Hepatocyte (in vitro differentiated cells): ENCODE measurements at places on chromosomes 2 and 18. TPM values are rescaled to one million over a fixed set of nuclear protein-coding genes. Genes with fewer than 3 reads are reported as not detected.

Gene TSN
- total RNA-seq = 55.2 and 63.2 TPM in 2 replicates

Gene LOXL3
- total RNA-seq = 13.3 and 13.6 TPM in 2 replicates

Gene UGT1A8
- total RNA-seq = 0.08 and 0.10 TPM in 2 replicates

Gene DSG4
- total RNA-seq = 0.12 and 0.23 TPM in 2 replicates

Gene ANKRD30BL
- total RNA-seq = not detected in 2 replicates

Gene TUBA3E
- total RNA-seq = 18.1 and 18.5 TPM in 2 replicates

Gene PLGLB2
- total RNA-seq = 13.7 and 28.5 TPM in 2 replicates

Gene ALLC
- not detected in 2 replicates for total RNA-seq

- DNase-seq = no peak
Observed at GRCh38 chr2:203781151-203781550, 74.7 kb downstream of the CD28 start.

- no peak for DNase-seq
Observed at GRCh38 chr2:79906139-79906890, 393.5 kb downstream of the CTNNA2 start.

DNA sequence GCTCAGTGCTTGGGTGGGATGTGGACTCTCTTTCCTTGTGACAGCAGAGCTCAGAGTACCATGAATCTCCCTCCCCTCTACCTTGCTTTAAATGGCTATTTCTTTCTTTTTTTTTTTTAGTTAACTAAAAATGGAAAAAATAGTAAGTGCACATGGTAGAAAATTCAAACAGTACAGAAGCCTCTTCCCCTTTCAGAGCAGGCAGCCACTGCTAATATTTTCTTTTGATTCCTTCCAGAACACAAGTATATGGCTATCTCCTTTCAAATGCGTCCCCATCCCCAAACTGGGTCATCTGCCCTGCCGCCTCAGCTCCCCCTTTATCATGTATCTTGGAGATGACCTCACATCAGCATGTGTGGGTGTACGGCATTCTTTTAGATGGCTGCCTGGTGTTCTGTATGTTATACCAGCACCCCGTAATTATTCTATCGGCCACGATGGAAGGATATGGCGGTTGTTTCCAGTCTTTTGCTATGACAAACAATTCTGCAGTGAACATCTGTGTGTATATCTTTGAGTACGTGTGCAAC is 70.5 kb upstream of the DLX2 start:
- no peak for DNase-seq

- DNase-seq = peak; percentile 9
Observed at GRCh38 chr2:167196461-167197252, 308.4 kb downstream of the XIRP2 start.

DNA sequence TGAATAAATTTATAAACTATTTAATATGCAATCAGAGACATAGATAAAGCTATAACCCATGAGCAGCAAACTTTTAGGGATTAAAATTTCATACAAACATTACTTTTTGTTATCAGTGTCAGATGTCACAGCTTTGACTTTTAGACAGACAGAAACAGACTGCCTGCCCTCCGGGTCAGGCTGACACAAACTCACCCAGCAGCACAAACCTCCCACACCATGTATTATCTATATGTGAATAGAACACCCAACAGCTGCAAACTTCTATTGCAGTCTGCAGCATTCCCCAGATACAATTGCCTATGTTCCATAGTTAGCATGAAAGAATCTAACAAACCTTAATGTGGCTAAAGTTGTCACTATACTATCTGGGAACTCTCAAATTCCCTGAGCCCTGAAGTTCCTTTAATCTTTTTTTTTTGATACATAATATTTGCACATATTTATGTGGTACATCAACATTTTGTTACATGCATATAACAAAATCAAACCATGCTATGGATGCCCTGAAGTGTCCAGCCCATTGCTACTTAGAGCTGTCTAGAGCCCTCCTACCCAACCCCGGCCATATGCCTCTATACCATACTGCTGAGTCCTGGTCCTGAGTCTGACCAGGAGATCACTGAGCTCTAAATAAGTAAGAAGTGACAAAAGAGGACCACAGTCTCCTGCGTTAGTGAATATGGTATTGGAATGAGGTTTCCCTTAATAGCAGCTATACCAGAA is 214.4 kb downstream of the ZNF385B start:
- no peak for DNase-seq

GRCh38 chr18:27184115-27185024 is 738 bp downstream of the CHST9 start:
- DNase-seq = peak; percentile 9

- no peak for DNase-seq
Observed at GRCh38 chr2:151033271-151034248, 228.1 kb downstream of the RBM43 start.

- peak; percentile 62 for DNase-seq
Observed at GRCh38 chr2:130864830-130865800, 28.4 kb downstream of the ARHGEF4 start.

- DNase-seq = no peak
Observed at GRCh38 chr18:44536046-44536445, 144.6 kb upstream of the SETBP1 start.

DNA sequence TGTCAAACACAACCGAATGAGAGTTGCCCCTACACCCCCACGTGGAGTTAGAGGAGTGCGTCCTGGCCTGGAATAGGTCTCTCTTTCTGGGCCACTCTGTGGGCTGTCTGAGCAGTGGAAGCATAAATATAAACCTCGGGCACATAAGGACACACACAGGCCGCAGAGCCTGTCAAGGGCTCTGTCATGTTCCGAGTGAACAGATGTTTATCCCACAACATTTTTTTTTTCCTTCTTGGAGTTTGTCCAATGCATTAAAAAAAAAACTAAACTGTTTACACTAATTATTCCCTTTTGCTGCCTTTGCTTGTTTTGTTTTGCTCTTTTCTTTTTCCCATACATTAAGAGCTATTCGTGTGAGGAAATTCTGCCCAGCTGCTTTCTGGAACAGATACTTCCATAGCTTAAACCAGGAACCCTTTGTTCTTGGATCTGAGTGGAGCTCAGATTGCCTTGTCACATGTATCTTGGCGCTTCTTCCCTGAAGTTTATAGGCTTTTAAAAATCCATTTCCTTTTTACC is 228.3 kb upstream of the FOSL2 start:
- DNase-seq = peak; percentile 68

DNA sequence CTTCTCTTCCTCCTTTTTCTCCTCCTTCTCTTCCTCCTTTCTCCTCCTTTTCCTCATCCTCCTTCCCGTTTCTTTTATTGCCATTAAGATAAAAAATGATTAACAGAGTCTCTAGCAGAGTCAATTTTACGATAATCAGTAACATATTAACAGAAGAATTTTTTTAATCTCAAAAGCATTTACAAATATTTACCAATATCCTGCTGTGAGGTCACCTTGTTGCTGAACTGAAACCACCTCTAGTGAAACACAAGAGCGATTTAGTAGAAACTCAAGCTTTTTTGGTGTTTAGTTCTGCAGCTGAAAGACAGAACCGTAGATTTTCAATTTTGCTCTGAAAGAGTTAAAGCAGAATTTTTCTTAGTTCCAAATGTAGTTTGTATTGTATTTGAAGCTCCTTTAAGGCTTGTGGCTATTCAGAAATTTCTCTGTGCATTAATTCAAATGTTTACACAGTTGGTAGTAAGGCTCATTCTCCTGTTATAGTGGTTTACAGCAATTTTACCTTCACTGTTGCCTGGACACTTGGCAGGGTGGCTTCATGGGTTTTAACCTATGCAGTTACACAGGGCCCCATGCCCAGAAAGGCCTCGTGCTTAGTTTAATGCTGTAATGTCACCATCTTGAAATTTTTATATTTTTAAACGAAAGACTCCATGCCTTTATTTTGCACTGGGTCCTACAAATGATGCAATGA is 1106.6 kb upstream of the FAM98A start:
- DNase-seq = no peak

- DNase-seq = no peak
Observed at GRCh38 chr2:180933332-180933731, 47.1 kb upstream of the UBE2E3 start.

GRCh38 chr2:20766798-20767644 is 55.9 kb downstream of the LDAH start:
- no peak for DNase-seq
